Effector memory CD8-positive, alpha-beta T cell (primary cell): ENCODE measurements at places on chromosomes 3 and 15.

DNA sequence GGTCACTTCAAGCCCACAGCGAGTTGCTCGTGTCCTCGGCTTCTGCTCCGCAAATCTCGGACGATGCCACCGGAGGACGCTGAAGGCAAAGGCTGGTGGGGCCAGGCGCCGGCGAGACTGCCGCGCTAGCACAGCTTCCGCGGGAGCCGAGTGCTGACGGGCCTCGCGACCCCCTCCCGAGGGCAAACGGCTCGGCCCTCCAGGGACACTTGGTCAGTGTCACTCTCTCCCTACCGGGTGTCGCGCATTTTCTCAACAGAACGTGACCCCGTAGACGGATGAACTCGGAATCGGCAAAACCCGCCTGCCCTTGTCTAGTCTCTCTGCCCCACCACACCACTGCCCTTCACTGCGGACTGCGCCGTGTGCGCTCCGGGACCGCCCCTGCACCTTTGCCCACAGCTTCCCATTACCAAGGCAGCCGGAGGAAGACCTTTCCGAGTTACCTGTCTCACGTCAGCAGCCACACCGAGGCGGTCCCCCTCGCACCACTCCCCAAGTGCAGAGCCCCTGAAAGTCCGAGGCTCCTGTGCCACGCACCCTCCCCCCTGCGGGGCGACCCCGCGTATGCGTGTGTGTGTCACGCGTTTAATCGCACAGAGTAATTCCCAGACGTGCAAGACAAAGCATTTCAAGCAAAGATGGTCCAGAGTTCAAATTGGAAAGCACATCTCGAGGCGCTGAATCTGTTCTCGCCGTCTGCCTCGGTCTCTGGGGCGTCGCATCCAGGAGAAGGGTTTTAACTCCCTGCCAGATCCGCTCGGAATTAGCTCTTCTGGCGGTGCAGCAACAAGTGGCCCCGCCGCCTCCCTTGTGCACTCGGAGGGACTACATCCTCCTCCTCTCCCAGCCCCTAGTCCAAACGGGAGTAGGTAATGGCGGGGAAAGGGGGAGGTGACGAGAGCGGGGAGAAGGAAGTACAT lies 245.0 kb upstream of the TOPAZ1 start:
- DNase-seq, result no peak

DNA sequence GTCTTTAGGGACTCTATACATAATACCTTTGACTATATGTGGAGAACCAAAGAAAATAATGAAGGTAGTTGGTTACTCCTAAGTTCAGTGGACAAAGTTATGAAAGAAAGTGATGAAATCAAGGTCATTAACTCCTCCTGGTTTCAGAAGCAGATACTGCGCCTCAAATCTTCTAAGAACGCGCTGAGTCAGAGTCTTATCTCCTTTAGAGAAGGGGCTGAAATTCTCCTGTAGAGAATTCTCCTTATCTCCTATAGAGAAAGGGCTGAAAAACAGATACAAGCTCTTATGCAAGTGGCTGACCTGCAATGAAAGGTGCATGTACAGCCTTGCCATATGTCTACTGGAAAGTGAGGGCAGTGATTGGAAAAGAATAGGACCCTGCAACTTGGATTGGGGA lies 824.2 kb downstream of the NSUN3 start:
- DNase-seq, result no peak

DNA sequence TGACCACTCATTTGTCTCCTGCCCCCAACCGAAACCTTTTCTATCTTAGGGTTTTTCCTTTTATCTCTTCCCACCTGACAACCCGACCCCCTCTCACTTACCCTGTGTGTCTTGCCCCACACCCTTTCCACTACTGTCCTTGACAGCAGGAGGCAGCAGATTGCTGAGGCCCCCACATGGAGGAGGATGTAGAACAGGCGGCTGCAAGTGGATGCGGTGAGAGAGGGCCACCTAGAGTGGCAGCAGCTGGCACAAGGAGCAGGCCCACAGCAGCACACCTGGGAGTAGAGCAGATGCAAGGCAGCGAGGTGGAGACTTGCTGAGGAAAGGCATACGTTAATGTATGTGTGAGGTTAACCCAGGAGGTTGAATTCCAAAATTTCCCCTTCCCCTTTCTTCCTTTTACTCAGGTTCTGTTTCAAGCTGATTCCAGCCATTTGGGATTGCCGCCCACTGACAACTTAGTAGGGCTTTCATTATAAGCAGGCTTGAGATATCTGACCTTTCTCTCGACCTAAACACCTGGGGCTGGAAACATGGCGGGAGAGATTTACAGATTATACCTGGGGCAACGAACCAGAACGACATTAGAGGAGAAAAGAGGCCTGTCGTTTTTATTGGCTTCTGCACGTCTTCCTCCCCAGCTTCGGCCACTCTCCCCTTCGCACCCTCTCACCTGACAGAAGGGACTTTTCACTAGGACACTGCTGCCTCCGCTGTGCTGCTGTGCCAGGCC lies 643 bp downstream of the SERINC4 start:
- DNase-seq, result no peak

GRCh38 chr15:42171122-42171521 lies 14.7 kb upstream of the PLA2G4F start:
- no peak for DNase-seq

DNA sequence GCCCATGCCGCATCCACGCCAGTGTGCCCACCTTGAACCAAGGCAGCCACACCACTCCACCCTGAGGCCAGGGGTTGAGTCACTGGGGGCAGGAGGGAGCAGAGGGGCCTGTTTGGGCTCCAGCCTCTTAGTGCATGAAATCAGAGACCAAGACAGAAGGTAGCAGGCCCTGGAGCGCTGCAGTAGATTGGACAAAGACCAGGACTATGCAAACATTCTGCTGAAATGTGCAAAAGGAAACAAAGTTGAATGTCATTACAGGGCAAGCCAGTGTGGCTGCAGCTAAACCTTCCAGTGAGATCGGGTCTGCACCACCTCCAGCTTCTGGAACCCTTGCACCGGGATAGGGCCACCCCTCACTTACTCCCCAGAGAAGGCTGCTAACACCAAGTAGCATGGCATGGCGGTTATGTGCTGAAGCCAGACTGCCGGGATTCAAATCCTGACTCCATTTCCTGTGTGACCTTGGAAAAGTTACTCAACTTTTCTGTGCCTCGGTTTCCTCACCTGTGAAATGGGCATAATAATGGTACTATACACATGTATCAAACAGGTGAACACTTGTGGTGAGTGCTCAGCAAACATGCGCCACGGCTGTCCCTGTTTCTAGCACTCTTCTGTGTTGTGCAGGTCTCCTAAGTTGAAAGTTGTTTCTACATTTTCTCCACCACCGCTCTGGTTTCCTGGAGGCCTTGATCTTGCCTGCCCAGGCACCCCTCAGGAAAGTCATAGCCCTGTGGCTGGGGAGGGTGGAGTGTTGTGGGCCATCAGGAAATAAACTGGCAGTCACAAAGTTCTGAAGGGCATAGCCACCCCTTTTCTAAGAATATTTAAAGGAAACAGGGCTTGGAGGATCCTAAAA lies 25.0 kb upstream of the GP9 start:
- no peak for DNase-seq

- DNase-seq, result no peak
Measured at GRCh38 chr3:40756500-40756899, 231.7 kb downstream of the ZNF621 start.

GRCh38 chr3:115287198-115287597 lies 140.1 kb upstream of the ZBTB20 start:
- DNase-seq, result no peak

- DNase-seq, result no peak
Measured at GRCh38 chr3:143060906-143061305, 58.7 kb upstream of the CHST2 start.

- no peak for DNase-seq
Measured at GRCh38 chr3:135495891-135496290, 469.6 kb upstream of the PPP2R3A start.

- DNase-seq, result no peak
Measured at GRCh38 chr15:74445816-74446763, 12.3 kb upstream of the SEMA7A start.

- no peak for DNase-seq
Measured at GRCh38 chr3:48469046-48469915, 22.7 kb downstream of the ATRIP start.

GRCh38 chr15:98930576-98930975 lies 77.0 kb downstream of the PGPEP1L start:
- no peak for DNase-seq

- DNase-seq, result no peak
Measured at GRCh38 chr15:62219799-62220198, 54.7 kb upstream of the C2CD4B start.

GRCh38 chr3:144433006-144433405 lies 461.4 kb downstream of the DIPK2A start:
- no peak for DNase-seq

- no peak for DNase-seq
Measured at GRCh38 chr3:114456742-114457141, 162.9 kb downstream of the TIGIT start.

- DNase-seq, result no peak
Measured at GRCh38 chr3:186268616-186269448, 93.2 kb downstream of the DGKG start.

GRCh38 chr3:53109190-53109589 lies 21.0 kb downstream of the RFT1 start:
- no peak for DNase-seq

DNA sequence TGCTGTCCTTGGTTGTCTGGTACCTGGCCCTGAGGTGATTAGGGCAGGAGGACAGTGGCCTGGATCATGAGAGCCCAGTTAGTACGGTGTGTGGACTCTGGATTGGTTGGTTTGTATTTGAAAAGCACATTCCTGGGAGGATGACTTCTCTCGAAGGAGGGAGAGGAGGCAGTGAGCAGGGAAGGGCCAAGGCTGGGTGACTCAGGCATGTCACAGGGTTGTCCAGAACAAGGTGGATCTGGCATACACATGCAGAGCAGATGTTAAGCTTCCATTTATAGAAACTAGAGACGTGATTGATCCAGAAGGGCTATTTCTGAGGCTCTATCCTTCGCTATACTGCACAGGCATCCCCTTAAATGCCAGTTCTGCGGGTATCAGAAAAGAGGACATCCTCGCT lies 34.4 kb downstream of the FAM240A start:
- DNase-seq, result no peak

DNA sequence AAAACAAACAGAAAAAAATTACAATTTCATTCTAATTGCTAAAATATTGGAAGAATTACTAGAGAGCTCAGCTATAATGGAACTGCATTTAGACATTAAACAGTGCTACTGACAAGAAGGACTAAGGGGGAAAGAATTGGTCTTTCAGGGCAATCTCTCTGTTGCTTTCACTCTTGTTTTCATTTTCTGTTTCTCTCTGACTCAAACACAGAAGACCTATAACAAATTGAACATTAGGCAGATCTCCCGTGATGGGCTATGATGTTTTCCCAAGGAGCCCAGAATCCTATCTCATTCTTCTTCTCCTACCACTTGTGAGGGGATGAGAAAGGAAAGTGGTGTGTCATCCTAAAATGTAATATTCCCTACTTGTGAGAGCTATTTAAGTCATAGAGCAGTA lies 358.0 kb upstream of the TGFBR2 start:
- no peak for DNase-seq

GRCh38 chr15:100073982-100074381 lies 267.8 kb downstream of the ADAMTS17 start:
- DNase-seq, result no peak

DNA sequence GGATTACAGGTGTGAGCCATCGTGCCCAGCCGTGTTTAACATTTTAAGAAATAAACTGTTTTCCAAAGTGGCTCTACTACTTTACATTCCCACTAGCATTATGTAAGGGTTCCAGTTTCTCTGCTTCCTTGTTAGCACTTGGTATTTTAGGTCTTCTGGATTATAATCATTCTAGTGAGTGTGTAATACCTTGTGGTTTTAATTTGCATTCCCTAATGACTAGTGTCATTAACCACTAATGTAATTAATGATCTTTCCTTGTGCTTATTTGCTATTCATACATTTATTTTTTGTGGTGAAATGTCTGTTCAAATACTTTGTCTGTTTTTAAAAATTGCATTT lies 30.7 kb downstream of the ARIH2 start:
- DNase-seq, result no peak

DNA sequence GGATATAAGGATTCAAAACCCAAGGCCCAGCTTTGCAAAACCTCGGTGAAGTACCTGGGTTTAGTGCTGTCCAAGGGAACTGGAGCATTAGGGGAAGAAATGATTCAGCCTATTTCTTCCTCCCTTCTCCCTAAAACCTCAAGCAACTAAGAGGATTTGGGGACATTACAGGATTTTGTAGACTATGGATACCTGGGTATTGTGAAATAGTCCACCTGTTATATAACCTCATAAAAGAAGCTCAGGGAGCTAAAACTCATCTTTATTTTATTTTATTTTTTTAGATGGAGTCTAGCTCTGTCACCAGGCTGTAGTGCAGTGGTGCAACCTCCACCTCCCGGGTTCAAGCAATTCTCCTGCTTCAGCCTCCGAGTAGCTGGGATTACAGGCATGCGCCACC lies 8.7 kb upstream of the SMCO1 start:
- no peak for DNase-seq

- DNase-seq, result no peak
Measured at GRCh38 chr3:172138792-172139507, 99.6 kb downstream of the FNDC3B start.

- no peak for DNase-seq
Measured at GRCh38 chr3:21752749-21753347, 1.8 kb upstream of the ZNF385D start.

- DNase-seq, result no peak
Measured at GRCh38 chr3:43326891-43327581, 40.7 kb downstream of the SNRK start.

DNA sequence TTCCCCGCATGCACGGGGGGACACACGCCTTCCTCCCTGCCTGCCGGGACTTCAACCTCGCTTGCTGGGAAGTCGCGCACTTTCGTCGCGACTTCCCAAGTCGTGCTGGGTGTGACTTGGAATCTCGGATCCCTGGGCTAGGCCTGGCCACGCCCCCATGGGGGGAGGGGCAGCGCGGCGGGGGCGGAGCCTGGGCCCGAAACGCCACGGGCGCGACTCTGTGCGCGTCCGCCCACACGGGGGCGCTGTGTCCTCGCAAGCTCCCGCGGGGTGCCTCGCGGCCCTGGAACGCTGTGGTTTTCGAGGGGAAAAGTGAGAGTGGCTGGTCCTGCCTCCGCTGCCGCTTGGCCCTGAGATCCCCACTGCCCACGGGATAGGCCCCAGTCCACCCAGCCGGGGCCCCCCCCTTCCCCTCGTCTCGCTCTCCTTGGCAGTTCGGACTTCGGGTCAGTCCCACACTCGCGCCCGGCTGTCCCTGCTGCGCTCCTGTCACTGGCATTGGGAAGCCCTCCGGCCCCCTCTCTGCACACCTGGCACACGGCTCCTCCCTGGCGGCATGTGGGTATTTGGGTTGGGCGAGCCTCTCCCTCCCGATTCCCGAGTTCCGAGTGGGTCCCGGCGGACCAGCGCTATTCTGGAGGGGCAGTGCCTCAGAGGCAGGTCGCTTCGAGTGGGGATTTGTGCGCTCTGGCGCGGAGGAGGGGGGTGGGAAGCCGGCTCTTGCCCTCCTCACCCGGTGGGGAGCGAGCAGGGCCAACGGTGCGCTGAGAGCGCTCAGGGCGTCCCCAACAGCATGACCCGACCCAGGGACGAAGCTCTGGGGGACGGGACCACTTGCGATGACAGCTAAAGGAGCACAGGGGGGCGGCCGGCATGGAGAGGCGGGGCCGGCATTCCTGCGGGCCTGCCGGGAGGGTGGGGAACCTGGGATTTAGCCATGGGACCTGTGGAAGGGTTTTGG lies 23.6 kb downstream of the SEC61A1 start:
- peak; percentile 83 for DNase-seq

- no peak for DNase-seq
Measured at GRCh38 chr3:193546129-193546528, 8.6 kb downstream of the ATP13A4 start.

GRCh38 chr15:44296625-44297524 lies 8.4 kb downstream of the GOLM2 start:
- DNase-seq, result no peak

GRCh38 chr3:140416666-140417065 lies 261.2 kb upstream of the TRIM42 start:
- DNase-seq, result no peak
